ENCODE measurements at places on chromosomes 7 and 10.

DNA sequence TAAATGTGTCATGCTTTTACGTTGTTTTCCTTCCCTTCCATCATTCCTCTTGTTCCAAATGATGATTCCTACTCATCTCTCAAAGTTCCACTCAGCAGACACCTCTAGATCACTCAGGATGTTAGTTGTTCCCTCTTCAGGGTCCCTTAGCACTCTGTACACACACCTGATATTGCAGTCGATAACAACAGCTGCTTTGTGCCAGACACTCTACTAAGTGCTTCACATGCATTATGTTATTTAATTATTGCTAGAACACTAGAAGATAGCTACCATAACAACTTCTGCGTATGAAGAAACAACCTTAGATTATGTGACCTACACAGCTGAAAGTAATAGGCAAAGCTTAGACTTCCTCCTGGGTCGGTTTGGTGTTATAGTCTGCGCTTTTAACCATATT, 29.6 kb downstream of the PCBD1 start:
- no peak for DNase-seq

DNA sequence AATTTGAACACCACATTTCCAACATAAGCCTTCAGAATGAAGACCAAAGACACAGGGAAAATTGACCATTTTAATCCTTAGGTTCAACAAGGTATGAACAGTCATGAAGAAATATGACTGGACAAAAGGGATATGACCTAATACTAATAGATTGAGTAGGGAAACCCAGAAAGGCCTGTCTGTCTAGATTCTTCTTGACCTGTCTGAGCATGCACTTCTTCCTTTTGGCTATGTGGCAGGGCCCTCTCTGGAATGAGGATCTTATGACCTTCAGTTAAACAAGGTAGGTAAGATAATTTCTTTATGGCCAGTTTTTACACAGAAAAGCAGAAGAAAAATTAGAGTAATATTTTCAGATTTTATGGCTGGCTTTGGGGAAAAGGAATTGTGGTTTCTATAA, 3.0 kb upstream of the PHYHIPL start:
- no peak for DNase-seq

DNA sequence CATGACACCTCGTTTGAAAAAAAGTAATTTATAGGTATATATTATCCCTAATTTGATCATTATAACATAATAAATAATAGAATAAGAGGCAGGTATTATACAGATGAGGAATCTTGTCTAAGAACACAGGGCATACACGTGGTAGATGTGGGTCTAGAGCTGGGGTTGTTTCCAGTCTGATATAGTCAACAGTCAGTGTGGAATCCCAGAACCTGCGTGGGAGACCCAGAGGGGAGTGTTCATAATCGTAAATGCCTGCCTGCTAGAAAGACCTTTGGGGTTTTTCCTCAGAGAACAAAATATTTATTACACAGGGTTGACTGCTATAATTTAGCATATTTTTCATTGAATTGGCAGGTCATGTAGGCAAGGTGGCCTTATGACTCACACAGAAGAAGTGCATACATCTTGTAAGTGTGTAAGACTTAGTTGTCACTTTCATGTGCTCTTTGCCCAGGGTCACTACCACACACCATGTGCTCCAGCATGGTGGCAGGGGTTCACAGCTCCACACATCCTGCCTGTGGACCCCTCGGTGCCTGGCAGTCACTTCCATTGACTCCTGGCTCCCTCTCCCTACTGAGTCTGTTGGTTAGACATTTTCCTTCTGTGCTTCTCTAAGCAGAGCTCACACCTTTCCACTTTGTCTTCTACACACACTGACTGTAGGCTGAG, 94.9 kb upstream of the IKZF1 start:
- DNase-seq: no peak

- no peak for DNase-seq
These were observed 24.7 kb downstream of the EN2 start for GRCh38 chr7:155482511-155483183.
